ENCODE measurements at places on chromosomes 7 and 10.

DNA sequence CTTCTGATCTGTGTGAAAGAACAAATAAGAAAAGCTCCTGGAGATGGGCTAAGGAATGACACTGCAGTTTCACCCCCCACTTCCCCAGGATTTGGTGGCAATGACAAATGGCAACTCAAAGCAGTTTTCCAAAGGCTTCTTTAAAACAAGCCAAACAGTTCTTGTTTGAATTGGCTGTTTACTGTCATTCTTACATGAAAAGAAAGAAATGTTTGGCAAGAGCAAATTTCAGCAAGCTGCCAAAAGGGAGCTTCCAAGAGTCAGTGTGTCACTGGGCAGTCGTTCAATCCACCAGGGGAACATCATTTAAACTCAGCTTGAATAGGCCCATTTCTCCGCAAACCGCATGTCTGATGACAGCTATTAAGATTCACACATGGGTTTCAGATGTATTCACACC is 119.0 kb upstream of the RHOBTB1 start:
- DNase-seq = no peak

- DNase-seq = no peak
Measured at GRCh38 chr7:136002802-136003201, 25.6 kb upstream of the MTPN start.

- no peak for DNase-seq
Measured at GRCh38 chr7:39510864-39511354, 55.3 kb upstream of the YAE1 start.

- no peak for DNase-seq
Measured at GRCh38 chr10:71964098-71964742, at the start of gene CHST3. Gene CHST3, plus strand, starts transcription at chr10:71964395. Its CDS starts 41,448 bp downstream, at chr10:72005843.

GRCh38 chr10:69397972-69398371 is 18.7 kb downstream of the TACR2 start:
- no peak for DNase-seq

GRCh38 chr7:158192184-158192835 is 395.3 kb downstream of the PTPRN2 start:
- no peak for DNase-seq

- DNase-seq = no peak
Measured at GRCh38 chr7:69801729-69802682, 203.7 kb downstream of the AUTS2 start.

DNA sequence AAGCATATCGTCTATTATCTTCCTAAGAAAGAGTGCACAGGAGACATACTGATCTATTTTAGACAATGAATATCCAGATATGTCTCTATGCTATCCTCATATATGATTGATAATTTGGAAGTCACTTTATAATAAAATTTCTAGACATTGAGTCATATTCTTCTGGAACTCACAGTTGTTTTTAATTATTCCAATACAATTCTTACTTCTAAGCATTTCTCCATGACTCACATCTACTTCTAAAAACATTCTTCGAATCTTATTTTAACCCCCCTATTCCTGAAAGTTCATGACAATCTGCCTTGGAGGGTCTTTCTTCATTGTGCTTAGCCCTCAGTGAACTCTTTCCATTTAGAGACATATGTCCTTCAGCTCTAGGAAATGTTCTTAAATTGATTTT is 368.1 kb downstream of the MDFIC start:
- no peak for DNase-seq

- no peak for DNase-seq
Measured at GRCh38 chr10:46220872-46221538, 65.8 kb upstream of the ANTXRL start.

DNA sequence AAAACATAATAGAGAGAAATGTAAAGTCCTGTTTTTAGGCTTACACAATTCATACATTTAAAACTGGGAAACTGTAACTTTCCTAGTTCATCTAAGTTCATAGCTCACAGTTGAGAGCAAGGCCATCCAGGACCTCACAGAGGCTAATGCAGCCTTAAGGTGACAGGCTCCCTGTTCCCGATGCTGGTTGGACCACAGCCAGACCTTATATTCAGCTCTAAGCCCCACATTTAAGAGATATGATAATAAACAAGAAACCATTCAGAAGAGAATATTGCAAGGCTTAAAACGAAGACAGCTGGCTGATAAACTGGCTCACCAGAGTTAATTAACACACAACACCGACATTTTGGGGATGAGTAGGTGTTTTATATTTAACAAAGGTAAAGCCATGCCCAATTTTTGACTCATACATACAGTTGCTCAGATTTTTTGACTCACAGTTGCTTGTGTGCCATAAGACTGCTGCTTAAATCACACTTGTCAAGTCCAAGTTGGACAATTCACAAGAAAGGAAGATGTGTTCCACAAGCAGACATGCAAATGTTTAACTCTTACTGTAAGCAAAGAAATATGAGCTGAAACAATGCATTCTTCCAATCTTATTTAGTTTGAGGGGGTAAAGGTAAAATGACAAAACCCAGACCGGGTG is 41.1 kb upstream of the TMEM213 start:
- DNase-seq = no peak

DNA sequence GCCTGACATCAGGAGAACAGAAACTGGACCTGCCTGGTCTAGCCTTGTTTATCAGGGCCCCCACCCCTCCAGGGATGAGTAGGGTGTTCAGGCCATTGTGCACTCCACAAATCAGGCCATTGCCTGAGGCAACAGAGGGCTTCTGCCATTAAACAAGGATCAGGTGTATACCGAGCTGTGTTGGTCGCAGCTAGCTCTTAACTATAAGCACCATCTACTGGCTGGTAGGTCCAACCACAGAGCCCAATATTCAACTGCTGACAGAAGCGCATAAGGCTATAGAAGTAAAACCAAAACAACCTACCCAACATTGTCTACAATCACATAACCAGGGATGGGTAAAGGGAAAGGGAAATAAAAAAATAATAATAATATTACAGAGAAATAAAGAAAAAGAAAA is 451.7 kb upstream of the TEX47 start:
- DNase-seq = no peak

All from effector memory CD4-positive, alpha-beta T cell (primary cell).